Fibroblast of upper back skin (primary cell): ENCODE measurements at places on chromosomes 6 and 20.

DNA sequence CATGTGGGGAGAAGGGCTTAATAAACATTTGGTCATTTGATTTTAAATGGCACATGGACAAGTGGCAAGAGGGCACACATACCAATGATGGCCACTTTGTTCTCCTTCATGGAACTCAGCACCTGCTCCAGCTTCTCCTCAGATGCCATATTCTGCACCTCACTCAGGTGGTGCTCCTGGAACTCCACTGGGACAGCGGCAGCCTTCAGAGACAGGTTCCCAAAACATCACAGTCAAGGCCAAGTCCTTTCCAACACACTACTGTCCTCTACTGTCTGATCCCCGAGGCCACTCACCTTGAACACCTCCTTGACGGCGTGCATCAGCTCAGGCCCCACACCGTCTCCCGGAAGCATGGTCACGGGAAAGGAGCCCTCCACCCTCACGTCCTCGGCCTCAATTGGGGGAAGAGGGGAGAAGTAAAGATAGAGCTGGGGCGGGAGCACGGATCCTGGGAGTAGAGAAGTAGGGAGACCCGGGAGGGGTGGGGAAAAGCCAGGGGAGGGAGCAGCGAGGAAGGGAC is 591 bp downstream of the IDH3B start:
- DNase-seq, result no peak

DNA sequence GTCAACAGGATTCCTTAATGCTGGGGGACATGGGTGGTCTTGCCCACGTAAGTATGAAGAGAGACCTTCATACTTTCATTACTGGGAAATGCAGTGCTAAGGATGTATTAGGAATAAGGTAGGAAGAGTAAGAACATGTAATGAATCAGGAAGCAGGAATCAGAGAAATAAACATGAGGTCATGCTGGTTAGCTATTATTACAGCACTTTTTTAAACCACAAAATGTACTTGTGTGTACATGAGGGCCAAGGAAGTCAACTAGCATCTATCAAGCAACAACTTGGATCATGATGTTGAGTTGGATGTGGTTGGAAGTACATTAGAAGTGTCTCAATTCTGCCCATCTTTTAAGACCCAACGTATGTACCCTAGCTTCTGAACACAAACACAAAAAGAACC is 63.5 kb upstream of the E2F3 start:
- no peak for DNase-seq

DNA sequence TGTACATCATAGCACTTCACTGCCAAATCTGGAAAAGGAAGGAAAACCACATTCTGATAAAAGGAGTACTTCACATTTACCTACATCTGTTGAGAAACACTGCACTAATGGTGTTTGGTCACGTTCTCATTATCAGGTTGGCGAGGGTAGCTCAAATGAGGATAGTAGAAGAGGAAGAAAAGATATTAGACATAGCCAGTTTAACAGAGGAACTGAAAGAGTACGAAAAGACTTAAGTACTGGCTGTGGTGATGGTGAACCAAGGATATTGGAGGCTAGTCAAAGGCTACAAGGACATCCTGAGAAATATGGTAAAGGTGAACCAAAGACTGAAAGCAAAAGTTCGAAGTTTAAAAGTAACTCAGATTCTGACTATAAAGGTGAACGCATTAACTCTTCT is 32.0 kb upstream of the GJA10 start:
- DNase-seq, result no peak

- DNase-seq, result no peak
These were observed 477.7 kb downstream of the BTBD3 start for GRCh38 chr20:12395353-12395752.

DNA sequence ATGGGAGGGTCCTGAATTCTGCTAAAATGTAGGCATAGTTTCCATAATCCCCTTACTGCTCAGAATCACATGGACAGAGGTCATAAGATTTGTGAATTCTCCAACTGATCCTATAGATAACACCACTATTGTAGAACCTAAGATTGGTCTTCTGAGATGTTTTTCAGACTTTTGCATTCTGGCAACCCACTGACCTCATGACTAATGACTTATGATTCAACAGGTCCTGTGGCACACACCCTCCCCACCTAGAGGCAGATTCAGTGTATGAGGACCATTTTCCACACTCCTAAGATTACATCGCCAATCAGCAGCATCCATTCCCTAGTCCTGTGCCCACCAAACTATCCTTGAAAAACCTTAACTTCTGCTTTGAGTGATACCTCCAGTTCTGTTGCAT is 207.2 kb downstream of the BTBD9 start:
- DNase-seq, result no peak

GRCh38 chr6:109507490-109508072 is 24.6 kb upstream of the ZBTB24 start:
- DNase-seq, result no peak

DNA sequence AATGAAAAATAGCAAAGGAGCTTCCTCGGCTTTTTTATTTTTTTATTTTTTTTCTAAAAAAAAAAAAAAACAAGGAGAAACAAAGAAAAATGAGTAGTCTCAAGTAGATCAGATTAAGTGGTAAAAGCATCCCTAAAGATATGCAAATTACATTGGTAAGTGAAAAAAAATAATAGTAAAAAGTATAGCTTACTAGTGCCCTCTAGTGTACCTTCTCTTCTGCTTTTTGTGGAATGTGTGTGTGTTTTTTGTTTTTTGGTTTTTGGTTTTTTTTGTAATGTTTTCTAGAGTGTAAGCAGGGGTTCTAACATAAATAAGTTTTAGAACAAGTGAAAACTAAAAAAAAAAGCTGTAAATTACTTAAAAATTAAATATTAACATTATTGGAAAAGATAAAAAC is 1062.0 kb downstream of the HACE1 start:
- no peak for DNase-seq

GRCh38 chr6:127276331-127276730 is 9.7 kb downstream of the RNF146 start:
- DNase-seq, result no peak

- no peak for DNase-seq
These were observed 52.5 kb downstream of the HIVEP2 start for GRCh38 chr6:142892254-142893021.

DNA sequence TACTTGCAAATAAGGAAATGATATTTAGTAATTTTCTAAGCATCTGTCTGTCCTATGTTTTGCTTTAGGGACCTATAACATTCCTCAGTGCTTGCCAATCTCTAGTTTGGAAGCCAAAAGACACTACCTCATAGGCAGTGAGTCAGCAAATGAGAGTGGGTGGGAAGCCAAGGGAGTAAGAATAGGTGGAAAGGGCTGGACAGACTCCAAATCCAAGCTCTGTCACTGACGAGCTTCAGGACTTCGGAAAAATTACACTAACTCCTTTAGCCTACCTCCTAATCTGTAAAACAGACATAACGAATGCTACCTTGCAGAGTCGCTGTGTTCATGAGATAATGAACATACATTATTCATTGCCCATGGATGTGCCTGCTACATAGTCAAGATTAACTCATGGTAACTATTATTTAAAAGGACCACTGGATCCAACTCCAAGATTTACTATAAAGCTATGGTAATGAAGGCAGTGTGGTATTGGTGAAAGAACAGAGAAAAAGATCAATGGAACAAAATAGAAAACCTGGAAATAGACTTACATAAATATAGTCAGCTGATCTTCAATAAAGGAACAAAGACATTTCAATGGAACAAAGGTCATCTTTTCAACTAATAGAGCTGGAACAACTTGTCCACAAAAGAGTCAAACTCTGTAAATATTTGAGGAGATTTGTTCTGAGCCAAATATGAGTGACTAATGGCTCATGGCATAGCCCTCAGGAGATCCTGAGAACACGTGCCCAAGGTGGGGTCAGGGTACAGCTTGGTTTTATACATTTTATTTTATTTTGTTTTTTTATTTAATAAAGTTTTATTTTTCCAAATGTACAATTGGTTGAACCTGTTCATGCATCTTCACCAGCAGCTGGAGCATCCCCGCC is 64.1 kb downstream of the FAM50B start:
- peak; percentile 99 for DNase-seq

DNA sequence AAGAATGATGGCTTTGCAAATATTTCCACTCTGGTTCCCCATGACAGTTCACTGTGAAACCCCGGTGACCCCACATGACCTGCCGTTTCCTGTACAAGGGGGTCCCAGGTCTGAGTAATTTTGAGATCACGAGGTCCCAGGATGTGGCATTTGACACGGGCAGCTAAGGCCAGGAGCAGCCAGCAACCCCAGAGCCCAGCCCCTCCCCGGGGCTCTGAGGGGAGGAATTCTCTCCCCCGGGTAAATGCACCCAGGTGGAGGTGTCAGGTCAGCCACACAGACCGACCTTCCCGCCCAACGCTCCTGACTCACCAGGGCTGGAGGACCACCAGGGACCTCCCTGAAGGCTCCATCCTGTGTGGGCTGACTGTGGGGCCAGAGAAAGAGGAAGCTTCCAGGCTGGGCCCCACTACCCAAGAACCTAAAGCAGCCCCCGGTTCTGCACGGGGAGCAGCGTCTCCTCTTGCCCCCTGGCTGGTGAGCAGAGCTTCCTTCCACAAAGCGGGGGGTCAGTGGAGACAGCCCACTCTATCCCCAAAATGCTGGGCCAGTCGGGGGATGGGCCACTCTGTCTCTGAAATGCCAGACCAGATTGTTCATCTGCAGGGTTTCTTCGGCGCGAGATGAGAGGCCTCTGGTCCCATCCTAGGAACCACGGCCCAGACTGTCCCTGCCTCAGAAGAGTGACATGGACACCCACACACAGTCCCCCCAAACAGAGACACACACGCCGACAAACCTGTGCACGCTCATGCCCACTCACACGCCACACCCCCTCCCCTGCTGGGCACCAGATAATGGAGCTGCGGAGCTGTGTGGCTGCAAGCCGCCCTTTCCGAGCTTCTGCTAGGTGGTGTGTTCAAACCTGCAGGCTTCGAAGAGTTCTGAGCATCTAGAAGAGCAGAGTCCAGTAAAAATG is 23.4 kb upstream of the SLCO4A1 start:
- DNase-seq, result no peak

GRCh38 chr6:18323935-18324705 is 59.8 kb upstream of the DEK start:
- peak; percentile 64 for DNase-seq

DNA sequence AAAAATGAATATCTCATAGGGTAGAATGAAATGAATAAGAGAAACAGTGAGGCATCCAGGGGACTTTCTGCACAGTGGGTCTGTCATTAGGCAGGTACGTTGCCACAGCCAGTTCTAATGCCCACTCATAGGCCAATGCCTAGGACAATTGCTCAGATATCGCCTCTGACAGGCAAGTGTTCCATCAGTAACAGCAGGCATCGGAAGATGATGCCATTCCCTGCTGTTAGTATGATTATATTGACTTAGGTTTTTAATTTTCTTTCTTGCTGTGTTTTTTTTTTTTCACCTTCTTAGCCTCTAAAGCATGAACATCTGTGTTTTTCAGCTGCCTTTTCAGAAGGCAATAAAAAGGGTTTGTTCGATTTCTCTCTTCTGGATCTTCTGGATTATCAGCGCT is 90.7 kb downstream of the PRL start:
- no peak for DNase-seq

- peak; percentile 42 for DNase-seq
These were observed 167.1 kb downstream of the PHF3 start for GRCh38 chr6:63802606-63803206.

GRCh38 chr6:31559606-31559957 is 12.2 kb downstream of the NFKBIL1 start:
- no peak for DNase-seq

DNA sequence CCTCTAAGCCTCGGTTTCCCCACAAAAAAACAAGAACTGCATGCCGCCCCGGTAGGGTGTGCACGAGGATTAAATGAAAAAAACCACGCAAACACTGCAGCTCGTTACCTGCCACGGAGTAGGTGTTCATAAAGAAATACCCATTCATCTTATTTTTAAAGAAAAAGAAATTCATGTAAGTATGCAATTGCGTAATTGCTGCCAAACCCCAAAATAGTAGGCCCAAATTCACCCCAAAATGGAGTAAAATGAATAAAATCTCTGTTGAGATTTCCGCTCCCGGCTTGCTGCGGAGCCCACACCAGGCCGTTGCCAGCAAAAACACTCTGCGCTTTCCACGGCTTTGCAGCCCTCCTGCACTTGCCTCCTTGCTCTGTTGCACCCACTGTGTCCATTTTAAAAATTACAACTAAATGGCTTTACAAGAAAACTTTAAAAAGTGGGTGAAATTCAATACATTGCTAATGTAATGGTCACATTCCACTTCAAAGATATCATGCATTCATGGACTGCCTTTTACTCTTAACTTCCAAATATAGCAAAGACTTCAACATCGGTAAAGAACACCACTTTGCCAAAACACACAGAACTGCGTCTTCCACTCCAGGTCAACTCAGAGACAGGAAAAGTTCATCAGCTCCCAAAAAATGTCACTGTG is 125.0 kb downstream of the ZMYND8 start:
- DNase-seq, result peak; percentile 92

GRCh38 chr6:6885521-6886170 is 222.1 kb upstream of the RREB1 start:
- DNase-seq, result no peak

- no peak for DNase-seq
These were observed 47.6 kb upstream of the SPDEF start for GRCh38 chr6:34603707-34604106.

GRCh38 chr6:21603082-21603952 is 9.8 kb downstream of the SOX4 start:
- no peak for DNase-seq

DNA sequence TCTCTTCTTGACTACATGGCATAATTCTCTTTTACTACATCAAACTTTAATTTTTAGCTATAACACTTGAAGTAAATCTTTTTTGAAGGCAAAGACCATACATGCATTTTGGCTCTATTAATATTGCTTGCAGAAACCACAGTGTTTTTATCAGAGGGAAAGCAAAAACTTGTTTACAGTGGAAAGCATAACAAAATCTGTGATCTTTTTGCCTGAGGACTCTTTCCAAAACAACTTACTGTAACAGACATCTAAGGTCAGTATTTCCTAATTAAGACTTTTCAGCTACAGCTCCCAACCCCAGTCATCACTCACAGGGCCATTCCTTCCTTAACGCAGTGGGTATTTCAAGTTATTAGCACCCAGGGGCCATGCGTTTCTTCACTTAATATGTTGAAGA is 274.7 kb downstream of the CDKAL1 start:
- no peak for DNase-seq

- DNase-seq, result no peak
These were observed 12.8 kb upstream of the AKAP7 start for GRCh38 chr6:131122516-131122915.

DNA sequence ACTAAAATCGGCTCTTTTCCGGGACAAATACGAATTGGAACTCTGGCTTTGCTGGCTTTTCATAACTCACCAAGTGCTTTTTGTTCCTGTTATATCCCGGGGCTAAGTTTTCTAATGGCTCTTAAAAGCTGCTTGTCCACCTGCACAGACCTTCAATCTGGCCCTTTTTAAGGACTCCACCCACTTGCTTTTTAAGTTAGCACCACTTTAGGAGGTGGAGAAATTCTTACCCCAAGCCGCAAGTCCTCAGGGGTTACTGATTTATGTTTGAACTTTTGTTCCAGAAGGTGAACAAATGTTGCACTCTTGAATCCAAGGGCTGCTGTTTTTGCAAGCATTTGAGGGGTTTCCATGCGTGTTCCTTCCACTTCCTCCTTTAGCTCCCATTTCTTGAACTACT is 37.8 kb downstream of the FAM184A start:
- DNase-seq, result no peak
